ENCODE measurements at places on chromosomes 4 and X. TPM values are rescaled to one million over a fixed set of nuclear protein-coding genes. Genes with fewer than 3 reads are reported as not detected.

- DNase-seq, result no peak
These were observed 224.0 kb upstream of the TENM3 start for GRCh38 chr4:182019148-182019652.

DNA sequence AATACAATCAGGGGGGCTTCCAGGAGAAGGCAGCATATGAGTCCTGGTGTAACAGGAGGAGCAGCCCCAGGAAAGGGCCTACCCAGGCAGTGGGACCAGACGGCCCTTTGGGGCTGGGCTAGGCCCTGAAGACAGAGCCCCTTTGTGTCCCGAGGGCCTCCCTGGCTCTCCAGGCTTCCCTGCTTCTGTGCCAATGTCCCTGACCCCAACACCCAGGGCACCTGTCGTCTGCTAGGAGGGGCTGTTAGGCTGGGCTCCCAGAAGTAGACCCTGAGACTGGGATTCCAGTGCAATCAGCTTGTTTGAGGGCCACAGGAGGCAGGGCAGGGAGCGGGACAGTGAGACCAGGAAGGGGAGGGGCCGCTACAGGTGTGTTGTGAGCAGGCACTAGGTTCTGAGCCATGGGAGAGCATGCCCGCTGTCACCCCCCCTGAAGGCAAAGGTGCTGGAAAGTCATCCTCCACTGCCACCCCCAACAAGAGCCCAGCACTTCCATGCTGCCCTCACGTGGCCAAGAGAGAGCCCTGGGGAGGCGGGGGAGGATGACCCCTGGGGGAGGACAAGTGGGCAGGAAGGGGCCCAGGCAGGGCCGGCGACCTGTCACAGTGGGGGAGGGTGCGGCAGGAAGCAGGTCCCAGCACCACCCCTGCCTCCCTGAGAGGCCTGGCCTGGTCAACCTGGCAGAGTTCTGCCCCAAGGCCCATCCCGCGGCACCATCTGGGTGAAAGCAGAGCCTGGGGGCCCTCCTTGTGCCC is 64.8 kb downstream of the ADRA2C start:
- DNase-seq, result no peak

GRCh38 chr4:107579099-107579498 is 140.9 kb downstream of the PAPSS1 start:
- DNase-seq, result no peak

DNA sequence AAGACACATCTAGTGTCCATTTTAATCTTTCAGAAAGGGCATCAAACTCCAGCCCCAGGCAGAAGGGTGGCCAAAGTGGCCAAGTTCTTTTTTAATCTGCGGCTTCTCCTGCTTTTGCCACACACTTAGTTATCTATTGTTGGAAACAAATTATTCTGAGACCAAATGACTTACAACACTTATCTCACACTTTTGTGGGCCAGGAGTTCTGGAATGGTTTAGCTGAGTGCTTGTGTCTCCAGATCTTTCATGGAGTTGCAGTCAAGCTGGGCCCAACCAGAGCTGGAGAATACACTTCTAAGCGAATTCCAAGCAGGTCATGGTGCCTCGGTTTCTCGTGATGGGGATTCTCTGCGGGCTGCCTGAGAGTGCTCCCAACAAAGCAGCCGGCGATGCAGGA is 4.0 kb downstream of the TXK start:
- DNase-seq, result no peak

The ETDB gene
- polyA plus RNA-seq, result not detected

GRCh38 chr4:137677863-137678262 is 145.6 kb upstream of the PCDH18 start:
- DNase-seq, result no peak

- DNase-seq, result no peak
These were observed 81.2 kb downstream of the SPCS3 start for GRCh38 chr4:176400816-176401461.

GRCh38 chrX:33906971-33907370 is 225.1 kb downstream of the FAM47A start:
- no peak for DNase-seq

- no peak for DNase-seq
These were observed 37.8 kb upstream of the ZNF81 start for GRCh38 chrX:47798861-47799260.

DNA sequence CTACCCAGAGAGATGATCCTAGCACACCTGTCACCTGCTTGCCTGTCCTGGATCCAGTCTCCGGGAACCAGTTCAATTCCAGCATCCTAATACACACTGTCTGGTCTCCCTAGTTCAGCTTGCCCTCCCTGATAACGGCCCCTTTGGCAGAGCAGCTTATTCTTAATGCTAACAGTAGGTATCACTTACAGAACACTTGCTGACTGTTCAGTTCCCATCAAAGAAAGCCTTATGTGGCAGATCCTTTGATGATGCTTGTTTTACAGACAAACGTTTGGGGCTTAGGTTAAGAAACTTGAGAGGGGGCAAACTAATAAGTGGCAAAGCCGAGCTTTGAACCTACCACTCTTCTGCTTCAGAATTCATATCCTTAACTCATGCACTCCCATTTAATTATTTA is 890 bp downstream of the RASSF6 start:
- no peak for DNase-seq

The NPNT gene
- polyA plus RNA-seq, result 176 TPM

DNA sequence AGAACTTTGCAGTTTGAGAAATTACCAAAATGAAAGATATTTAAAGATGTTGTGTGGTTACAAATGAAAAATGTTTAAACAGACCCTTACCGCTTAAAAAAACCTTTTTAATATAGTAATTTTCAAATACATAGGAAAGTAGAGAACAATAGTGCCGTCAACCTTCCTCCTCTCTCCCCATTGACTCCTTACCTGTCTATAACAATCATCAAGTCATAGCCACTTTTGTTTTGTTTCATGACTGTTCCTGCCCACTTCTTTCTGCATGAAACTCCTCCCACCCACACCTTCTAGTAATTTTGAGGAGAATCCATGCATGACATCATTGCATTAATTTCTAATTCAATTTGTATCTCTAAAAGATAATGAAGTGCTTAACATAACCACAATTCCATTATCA is 76.5 kb upstream of the ATP8A1 start:
- DNase-seq, result no peak
